ENCODE measurements at places on chromosomes 4 and X. TPM values are rescaled to one million over a fixed set of nuclear protein-coding genes. Genes with fewer than 3 reads are reported as not detected.
A peak's percentile ranks its signal among the peaks of the same experiment; 100 is the strongest.

DNA sequence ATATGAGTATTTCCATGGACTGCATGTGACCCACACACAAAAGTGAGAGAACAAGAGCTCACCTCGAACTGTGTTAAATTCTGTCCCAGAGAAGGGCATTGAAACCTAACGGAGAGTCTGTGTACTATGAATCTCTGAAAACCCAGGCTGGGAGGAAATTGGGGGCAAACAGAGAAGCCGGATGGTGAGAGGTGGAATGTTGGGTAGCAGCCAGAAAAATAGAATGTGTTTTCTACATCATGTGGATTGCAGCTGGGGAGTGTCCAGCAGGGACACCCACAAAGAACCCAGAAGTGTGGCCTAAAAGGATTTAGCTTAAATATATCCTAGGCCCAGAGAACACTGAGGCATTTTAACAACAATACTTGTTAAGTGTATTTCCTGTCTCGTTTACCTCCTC, 38.6 kb downstream of the MND1 start:
- DNase-seq, result peak; percentile 44

- no peak for DNase-seq
Measured at GRCh38 chr4:188113156-188113555, 3.8 kb upstream of the TRIML2 start.

- peak; percentile 61 for DNase-seq
Measured at GRCh38 chr4:57061395-57061794, 48.8 kb downstream of the IGFBP7 start.

- DNase-seq, result peak; percentile 87
Measured at GRCh38 chrX:115560978-115561604, at the start of gene PLS3. Gene PLS3, plus strand, starts transcription at chrX:115561174. Its CDS starts 49,077 bp downstream, at chrX:115610251.

The HELT gene
- not detected for total RNA-seq

The PDCL2 gene
- not detected for total RNA-seq
